ENCODE measurements at places on chromosomes 4 and X. TPM values are rescaled to one million over a fixed set of nuclear protein-coding genes. Genes with fewer than 3 reads are reported as not detected.

AFM gene
- not detected for total RNA-seq

DNA sequence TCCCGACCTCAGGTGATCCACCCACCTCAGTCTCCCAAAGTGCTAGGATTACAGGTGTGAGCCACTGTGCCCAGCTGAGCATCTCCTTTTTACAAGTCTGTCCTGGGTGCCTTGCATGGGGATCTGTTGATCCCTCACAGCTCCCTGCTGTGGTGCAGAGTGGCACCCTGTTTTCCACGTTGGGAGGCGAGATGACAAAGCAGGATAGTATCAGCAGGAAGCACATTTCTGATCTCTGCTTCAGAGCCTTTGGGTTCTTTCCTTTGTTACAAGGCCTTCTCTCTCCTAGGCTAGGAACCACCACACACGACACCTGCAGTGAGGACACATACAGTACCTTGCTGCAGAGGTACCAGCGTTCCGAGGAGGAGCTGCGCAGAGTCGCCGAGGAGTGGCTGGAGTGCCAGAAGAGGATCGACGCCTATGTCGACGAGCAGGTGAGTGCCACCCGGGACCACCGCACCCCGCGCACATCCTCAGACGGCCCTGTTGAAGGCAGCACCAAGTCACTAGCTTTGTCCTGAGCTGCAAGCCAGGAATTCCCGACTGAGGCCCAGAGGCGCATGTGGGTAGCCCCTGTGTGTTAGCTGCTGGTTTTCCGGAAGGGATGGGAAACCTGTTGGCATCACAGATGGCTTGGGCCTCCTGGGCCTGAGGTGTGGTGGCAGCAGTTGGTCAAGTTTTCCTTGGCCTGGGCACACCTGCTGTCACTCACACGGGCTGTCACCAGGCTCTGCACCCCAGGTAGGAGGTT lies 109.6 kb downstream of the TNIP2 start:
- H3K4me1 ChIP-seq, result peaks cover 4% of the 10 kb centered on the region
- H3K4me3 ChIP-seq, result no peak overlapping the region
- H3K27ac ChIP-seq, result no peak overlapping the region
- no peaks in the 10 kb centered on the region for H3K27me3 ChIP-seq
- peaks cover 75% of the 10 kb centered on the region for H3K36me3 ChIP-seq

AKAP14 gene
- not detected for total RNA-seq

DNA sequence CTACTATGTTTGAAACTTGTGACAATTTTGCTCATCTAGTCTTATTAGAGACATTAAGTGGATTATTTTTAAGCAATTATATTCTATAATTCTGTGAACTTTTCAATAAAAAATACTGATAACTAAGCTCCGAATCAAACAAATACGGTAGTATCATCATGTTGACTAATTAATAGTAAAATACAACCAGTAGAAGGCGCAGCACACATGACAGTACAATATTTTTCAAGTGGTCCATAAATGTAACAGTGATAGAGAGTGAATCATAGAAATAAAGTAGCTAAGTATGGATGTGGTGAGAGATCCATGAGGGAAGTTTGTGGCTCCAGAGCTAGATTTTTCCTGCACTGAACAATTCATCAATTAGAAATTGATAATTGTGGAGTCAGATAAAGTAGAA lies 666.2 kb downstream of the KCTD8 start:
- no peak overlapping the region for H3K4me3 ChIP-seq
- no peak for DNase-seq
- no peaks in the 10 kb centered on the region for H3K27me3 ChIP-seq
- H3K36me3 ChIP-seq, result no peaks in the 10 kb centered on the region

PCDH7 gene
- total RNA-seq, result not detected

GLRA3 gene
- total RNA-seq, result 0.12 TPM

- no peak for DNase-seq
- H3K27ac ChIP-seq, result no peak overlapping the region
- H3K27me3 ChIP-seq, result no peaks in the 10 kb centered on the region
- no peak overlapping the region for H3K4me3 ChIP-seq
- H3K36me3 ChIP-seq, result no peaks in the 10 kb centered on the region
Measured at GRCh38 chr4:25677157-25677556, 21.5 kb downstream of the SLC34A2 start.

- H3K27ac ChIP-seq, result no peak overlapping the region
- no peaks in the 10 kb centered on the region for H3K36me3 ChIP-seq
- H3K27me3 ChIP-seq, result no peaks in the 10 kb centered on the region
- H3K4me1 ChIP-seq, result no peaks in the 10 kb centered on the region
Measured at GRCh38 chrX:20789103-20789502, 522.4 kb upstream of the RPS6KA3 start.

- H3K4me1 ChIP-seq, result peaks cover 10% of the 10 kb centered on the region
- DNase-seq, result no peak
- H3K36me3 ChIP-seq, result peaks cover 37% of the 10 kb centered on the region
- no peaks in the 10 kb centered on the region for H3K27me3 ChIP-seq
- no peak overlapping the region for H3K4me3 ChIP-seq
Measured at GRCh38 chr4:721261-722168, 15.9 kb downstream of the PCGF3 start.

- DNase-seq, result no peak
- no peak overlapping the region for H3K27ac ChIP-seq
- no peaks in the 10 kb centered on the region for H3K36me3 ChIP-seq
- no peaks in the 10 kb centered on the region for H3K4me1 ChIP-seq
- H3K27me3 ChIP-seq, result no peaks in the 10 kb centered on the region
Measured at GRCh38 chr4:66572949-66573348, 902.7 kb upstream of the EPHA5 start.

GRCh38 chr4:37567836-37568235 lies 118.3 kb downstream of the RELL1 start:
- H3K27me3 ChIP-seq, result no peaks in the 10 kb centered on the region
- H3K4me3 ChIP-seq, result no peak overlapping the region
- no peak overlapping the region for H3K27ac ChIP-seq
- H3K36me3 ChIP-seq, result no peaks in the 10 kb centered on the region

All from activated B cell treated with CpG ODN at 0.5 μM for 24 hours (primary cell).